ENCODE measurements at places on chromosomes 3 and 15.

DNA sequence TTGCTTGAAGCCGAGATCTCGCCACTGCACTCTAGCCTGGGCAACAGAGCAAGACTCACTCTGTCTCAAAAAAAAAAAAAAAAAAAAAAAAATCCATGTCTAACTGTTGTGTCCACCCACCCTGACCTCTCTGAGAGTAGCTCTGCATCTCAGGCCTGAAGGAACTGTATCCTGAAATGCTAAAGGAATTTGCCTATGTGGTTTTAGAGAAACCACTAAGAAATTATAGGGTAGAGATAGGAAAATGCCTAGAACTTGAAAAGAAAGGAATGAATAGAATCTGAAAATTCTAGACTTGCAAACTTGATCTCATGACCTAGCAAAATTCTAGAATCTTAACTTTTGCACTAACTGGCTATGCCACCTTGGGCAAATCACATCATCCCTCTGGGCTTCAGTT is 217.5 kb upstream of the ROPN1 start:
- DNase-seq: no peak

DNA sequence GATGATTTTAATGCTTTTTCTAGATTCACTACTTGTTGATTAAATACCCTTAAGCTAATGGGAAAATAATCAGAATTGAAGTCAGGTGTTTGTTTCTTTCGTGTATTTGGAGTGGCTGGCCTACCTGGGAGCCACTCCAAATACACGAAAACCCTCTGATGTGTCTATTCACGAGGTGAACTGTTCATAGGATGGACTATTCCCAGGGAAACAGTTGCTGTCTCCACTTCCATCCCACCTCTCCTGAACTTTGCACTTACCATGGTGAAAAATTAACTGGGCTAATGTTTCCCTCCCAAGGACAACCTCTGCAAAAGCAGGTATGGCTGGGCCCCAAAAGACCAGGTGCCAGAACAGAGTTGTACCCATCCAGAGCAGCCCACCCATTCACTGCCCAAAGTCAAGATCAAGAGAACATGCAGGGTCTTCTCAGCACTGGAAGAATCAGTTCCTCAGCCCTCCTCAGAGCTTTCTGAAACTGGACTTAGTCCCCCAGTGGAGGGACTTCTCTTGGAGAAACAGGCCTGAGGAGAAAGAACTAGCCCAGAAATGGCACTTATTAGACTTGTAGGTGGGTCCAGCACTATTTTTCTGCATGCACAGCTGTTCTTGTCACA is 2.9 kb upstream of the SMAD3 start:
- DNase-seq: no peak

DNA sequence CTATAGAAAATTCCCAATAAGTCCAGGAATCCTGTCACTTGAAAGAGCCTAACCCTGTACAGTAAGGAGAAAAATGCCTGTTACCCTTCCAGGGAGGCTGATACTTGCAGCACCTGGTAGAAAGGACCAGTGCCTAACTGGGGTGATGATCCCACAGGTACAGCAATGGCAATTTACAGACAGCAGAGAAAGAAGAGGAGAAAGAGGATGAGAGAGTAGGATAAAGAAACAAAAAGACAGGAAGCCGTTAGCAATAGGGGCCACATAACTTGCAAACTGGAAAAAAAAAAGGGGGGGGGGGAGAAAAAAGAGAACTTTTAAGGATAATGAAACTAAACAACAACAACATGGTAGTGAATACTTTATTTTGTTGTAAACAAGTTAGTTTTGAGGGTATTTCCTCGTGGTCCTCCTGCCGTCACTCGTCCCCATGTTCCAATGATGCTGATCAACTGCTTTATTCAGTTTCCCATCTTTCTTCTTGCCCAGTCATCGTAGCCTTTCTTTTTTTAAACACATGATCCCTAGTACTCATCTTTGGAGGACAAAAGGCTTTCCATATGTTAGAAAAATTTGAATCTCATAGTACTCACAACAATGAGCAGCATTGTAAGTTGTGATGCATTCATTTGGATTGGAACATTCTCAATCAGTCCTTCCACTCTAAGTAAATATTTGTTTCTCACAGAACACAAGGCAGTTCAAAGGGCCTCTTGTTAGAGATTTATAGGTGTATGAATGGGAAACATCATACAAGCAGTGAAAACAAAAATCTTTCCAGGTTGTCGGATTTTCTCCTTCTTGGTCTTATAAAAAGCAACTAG is 8.6 kb downstream of the TM4SF1 start:
- DNase-seq: no peak

- no peak for DNase-seq
Measured at GRCh38 chr3:182651461-182651860, 141.8 kb upstream of the ATP11B start.

GRCh38 chr3:194861375-194861774 is 175.7 kb downstream of the FAM43A start:
- DNase-seq: no peak

DNA sequence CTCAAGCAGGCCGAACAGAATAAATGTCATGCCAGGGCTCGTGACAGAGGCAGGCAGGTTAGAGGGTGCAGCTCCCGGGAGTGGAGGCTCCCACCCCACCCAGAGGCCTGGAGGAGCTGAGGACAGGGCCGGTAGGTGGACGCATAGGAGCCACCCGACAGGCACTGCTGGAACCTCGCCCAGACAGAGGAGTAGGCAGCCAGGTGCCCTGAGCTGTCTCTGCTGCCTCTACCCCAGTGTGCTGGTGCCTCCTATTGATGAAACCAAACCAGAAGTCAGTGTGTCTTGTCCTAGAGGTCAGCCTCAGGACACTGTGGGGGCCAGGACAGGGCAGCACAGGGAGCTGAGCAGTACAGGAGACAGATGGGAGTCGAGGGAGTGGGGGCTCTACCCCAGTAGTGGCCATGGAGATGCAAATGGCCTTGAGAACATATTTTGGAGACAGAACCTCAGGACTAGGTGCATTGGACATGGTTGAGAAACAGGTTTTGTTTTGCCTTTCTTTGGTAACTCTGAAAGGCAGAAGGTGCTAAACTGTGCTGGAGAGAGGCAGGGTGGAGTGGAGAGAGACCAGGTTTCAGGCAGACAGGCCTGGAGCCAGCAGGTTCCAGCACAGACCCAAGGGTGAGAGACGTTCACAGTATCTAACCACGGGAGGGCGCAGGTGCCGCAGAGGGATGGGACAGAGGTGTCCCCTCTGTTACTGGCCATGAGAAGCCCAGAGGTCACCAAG is 15.4 kb upstream of the KLF15 start:
- DNase-seq: no peak

GRCh38 chr3:125357837-125358236 is 17.3 kb downstream of the ZNF148 start:
- no peak for DNase-seq

All from NCI-H2227 treated with DMSO at 0.1 percent for 48 hours (cell line).